ENCODE measurements at places on chromosomes 7 and 10.

DNA sequence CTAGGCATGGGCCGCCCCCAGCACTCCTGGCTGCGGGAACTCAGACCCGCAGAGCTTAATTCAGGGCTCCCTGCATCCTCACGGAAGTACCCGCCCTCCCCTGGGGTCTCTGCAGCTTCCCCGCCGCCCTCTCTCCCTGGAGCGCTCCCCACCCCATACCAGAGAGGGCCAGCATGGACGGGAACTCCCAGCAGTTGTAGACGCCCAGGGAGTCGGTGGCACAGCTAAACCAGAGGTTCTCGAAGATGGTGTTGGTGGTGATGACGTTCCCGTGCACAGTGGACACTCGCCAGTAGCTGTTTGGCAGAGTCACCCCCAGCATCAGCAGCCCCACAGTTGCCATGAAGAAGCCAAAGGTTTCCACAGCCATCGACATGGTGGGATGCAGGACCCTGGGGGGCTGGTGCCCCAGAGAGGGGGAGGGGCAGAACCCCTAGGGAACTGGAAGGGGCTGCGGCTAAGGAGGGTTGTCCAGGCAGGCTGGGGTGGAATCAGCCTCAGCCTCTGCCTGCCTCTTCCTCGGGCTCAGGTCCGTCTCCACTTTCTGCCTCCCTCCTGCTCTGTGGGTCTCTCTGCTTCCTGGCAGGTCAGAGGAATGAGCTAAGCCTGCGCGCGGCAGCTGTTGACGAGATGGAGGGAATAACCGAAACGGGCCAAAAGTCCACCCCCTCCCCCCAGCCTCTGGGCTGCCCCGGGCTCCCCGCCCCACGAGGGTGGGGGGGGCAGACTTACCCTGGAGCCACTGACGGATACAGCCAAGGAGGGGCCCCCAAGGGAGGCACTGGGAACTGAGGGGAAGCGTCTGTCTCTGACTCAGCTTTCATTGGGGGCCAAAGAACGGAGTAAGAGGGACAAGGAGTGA is at the start of gene CLDN15:
Gene CLDN15 (minus strand): TSS at position 597 of the 862 bp plus-strand sequence. CDS start 221 bp downstream, at position 376.
- DNase-seq, result no peak

DNA sequence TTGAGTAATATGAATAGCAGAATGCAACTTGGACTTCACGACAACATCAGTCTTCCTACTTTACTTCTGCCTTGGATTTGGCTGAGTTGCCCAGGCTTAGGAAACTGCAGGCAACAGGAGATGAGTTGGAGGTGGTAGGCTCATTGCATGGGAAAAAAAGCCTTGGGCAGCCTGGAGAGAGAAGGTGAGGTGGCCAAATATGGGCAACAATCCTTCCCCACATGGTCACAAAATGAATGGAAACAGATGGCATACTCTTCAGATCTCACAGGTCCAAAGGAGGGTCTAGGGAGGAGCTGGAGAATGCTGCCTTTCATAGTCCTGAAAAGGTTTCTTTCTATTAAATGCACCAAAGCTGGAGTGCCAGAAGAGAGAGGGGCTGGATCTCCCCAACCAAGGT is 128.6 kb upstream of the AOAH start:
- no peak for DNase-seq

GRCh38 chr7:33895025-33895804 is 10.1 kb upstream of the BMPER start:
- peak; percentile 77 for DNase-seq

DNA sequence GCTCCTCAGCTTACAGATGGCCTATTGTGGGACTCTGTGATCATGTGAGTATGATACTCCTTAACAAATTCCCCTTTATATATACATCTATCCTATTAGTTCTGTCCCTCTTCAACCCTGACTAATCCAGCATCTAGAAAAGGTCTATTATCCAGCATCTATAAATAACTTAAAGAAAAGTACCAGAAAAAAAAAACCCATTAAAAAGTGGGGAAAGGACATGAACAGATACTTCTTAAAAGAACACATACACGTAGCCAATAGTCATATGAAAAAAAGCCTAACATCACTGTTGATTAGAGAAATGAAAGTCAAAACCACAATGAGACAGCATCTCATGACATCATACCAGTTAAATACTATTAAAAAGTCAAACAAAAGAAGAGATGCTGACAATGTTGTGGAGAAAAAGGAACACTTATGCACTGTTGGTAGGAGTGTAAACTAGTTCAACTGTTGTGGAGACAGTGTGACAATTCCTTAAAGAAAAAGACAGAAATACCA is 549.5 kb upstream of the GRM3 start:
- no peak for DNase-seq

- no peak for DNase-seq
Observed at GRCh38 chr7:43823941-43824340, 45.4 kb downstream of the MRPS24 start.

DNA sequence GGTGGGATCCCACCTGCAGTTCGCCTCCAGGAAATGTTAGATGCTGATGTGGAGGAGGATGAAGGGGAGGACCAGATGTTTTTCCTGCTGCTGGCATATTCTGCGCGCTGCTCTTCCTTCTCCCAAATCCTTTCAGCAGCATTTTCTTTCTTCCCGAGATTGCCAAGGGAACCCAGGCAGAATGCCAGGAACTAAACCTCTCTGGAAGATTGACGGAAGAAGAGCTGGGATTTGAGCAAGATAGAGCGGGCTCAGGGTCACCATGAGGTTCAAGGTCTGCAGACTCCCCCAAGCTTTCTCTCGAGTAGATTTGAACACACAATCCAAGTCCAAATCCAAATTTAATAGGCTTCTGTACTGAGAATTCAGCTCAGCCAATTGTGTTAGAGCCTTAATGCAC is 345.2 kb upstream of the C7orf33 start:
- no peak for DNase-seq

GRCh38 chr10:14571866-14572507 is 202.7 kb downstream of the FAM107B start:
- peak; percentile 69 for DNase-seq

DNA sequence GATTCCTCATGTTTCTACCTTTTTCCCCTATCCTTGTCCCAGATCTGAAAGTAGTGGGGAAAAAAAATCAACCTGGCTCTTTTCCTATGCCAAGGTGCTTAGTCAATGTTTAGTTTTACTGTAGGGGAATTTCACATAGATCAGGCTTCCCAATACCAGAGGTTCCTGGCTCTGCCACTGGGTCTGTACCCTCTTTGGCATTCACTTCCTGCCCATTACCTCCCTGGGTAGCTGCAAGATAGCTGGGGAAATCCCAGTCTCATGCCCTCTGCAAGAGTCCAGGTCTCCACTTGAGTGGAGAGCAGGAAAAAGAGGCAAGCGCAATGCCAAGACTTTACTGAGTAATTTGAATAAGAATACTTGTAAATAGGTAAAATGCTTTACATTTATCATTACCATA is 3.5 kb upstream of the BPGM start:
- DNase-seq, result no peak

GRCh38 chr10:133198621-133199487 is 31.2 kb upstream of the UTF1 start:
- DNase-seq, result no peak

GRCh38 chr10:132418527-132419416 is 21.8 kb downstream of the PWWP2B start:
- peak; percentile 68 for DNase-seq

DNA sequence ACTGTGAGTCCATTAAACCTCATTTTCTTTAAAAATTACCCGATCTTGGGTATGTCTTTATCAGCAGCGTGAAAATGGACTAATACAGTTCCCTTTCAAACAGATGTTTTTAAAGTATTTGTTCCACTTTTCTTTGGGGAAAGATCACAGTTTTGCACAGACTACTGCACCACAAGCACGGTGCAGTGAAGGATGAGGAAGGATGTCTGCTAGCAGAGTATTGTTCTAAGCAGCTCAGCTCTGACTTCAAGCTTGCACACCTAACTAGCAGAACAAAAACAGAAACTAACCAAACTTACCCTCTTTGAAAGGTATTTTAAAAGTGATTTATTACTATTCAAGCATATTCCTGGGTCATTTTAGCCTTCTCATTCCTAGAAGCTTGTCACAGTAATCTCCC is 20.0 kb downstream of the THNSL1 start:
- no peak for DNase-seq

- DNase-seq, result peak; percentile 48
Observed at GRCh38 chr10:16545116-16545736, 23.5 kb upstream of the C1QL3 start.

DNA sequence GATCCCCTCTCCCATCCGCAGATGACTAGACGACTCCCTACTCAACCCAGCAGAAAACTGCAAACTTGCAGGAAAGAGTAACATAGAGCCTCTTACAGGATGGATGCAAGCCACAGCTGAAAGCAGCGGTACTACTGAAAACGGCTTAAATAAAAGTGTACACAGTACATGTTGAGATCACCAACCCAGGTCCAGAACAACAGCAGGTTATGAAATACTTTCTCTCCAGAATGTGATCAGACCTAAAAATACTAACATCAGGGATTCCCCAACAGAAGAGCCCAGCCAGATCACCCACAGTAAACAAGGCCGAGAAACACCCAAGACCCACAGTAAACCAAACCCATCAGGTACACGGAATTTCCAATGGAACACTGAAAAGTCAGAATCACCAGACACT is 13.2 kb downstream of the ATE1 start:
- no peak for DNase-seq

- no peak for DNase-seq
Observed at GRCh38 chr7:69922026-69922803, 323.9 kb downstream of the AUTS2 start.

DNA sequence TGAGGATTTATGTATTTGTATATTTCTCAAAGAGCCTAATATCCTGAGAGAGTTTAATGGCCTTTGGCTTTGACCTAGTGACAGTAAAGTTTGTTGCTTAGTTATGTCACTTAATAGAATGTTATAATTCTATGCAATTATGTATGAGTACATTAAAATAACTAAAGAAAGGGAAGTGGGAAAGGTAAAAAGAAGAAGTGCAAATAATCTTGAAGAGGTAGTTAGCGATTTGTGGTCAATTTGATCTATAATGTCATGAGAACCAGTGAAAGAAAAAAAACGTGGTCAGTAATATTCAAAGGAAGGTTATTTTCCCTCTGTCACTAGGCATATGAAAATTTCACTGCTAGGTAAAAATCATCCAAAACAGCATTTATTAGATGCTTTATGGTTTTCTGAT is 143.4 kb upstream of the LSM8 start:
- DNase-seq, result no peak

DNA sequence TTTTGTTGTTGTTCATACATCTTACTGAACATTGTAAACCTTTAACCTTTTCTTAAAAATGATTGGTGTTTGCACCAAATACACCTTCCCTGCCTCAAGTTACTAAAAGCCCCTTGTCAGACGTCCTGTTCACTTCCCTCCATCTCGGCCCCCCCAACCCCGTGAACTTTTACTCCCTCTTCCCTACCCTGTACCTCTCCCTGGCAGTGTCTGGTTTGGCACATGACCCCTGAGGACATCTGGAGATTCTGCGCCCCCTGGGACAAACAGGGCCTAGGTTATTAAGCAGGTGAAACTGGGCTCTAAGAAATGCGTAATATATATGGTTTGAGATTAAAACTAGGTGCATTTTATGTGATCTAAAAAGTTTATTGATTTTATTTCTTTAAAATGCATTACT is 1.4 kb downstream of the PPP2R2D start:
- no peak for DNase-seq

DNA sequence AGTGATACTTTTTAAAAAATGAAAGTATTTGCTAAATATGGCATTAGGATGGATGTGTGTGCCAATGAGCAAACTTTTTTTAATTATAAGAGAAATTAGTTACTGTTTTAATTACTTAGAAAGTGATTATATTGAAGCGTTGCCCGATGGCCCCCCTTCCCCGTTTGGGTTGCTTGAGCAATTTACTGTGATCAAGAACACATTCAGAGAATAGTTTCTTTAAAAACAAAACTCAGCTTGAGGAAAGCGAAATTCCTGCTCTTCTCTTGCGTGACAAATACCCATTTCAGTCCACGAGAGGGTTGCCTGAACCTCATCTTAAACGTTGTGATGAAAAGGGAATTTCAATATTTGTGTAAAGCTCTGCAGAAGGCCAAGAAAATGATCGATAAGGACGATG is 234.1 kb downstream of the GATA3 start:
- DNase-seq, result no peak

DNA sequence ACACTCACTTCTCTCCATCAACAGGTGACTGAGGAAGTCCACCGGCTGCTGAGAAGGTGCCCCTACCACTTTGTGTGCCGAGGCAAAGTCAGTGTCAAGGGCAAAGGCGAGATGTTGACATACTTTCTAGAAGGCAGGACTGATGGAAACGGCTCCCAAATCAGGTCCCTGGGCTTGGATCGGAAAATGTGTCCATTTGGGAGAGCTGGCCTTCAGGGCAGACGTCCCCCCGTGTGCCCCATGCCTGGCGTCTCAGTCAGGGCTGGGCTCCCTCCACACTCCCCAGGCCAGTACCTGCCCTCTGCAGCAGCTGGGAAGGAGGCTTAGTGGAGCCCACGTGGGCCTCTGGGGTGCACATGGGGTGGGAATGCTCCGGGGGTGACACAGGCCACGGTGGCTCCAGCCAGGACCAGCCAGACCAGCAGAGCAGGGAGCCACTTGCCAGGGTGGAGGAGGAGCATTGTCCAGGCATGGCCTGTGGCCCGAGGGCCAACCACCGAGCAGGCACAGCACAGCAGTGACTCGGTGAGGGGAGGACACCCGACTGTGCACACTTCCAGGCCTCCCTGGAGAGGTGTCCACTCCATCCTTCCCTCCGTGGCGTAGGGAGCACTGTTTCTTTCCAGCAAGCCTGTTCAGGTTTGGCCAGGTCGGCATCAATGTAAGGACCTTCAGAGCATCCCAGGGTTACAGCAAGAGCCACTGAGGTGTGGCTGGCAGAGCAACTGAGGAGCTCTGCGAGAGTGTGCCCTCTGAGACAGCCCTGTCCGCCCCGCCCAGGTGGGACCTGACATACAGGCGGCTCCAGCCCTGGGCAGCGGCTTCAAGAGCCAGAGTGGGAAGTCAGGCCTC is 139.7 kb downstream of the ADCY1 start:
- no peak for DNase-seq

DNA sequence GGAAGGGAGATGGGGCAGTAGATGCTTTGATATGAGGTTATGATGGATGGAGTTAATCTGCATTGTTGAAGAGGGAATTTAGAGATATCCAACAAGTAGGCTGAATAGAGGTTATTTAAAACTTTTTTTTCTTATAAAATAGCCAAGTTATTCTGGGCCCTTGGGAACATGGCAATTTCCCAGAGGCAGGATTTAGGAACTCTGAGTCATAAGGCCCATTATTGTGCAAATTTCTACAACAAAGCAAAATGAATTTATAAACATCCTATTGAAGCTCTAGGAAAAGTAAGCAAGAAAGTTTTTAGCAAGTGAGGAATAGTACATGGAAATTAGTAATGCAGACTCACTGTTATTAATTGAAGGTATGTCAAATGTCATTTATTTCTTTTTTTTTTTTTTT is 160.9 kb upstream of the NPY start:
- DNase-seq, result peak; percentile 48

GRCh38 chr10:73076360-73077183 is 20.1 kb downstream of the P4HA1 start:
- DNase-seq, result peak; percentile 71

- no peak for DNase-seq
Observed at GRCh38 chr7:84844771-84845170, 342.1 kb downstream of the SEMA3D start.

- DNase-seq, result no peak
Observed at GRCh38 chr10:125004571-125005311, 62.8 kb downstream of the ZRANB1 start.

- DNase-seq, result no peak
Observed at GRCh38 chr7:28052933-28053332, 127.7 kb downstream of the JAZF1 start.
